ENCODE measurements at places on chromosomes 13 and 19. TPM values are rescaled to one million over a fixed set of nuclear protein-coding genes. Genes with fewer than 3 reads are reported as not detected.

Gene RYR1
- 0.74 TPM for total RNA-seq

- no peaks in the 10 kb centered on the region for H3K36me3 ChIP-seq
- no peak overlapping the region for H3K4me3 ChIP-seq
- peaks cover 4% of the 10 kb centered on the region for H3K4me1 ChIP-seq
- H3K27me3 ChIP-seq: peaks cover 4% of the 10 kb centered on the region
- no peak for DNase-seq
Measured at GRCh38 chr13:50999641-51000040, 90.0 kb downstream of the RNASEH2B start.

DNA sequence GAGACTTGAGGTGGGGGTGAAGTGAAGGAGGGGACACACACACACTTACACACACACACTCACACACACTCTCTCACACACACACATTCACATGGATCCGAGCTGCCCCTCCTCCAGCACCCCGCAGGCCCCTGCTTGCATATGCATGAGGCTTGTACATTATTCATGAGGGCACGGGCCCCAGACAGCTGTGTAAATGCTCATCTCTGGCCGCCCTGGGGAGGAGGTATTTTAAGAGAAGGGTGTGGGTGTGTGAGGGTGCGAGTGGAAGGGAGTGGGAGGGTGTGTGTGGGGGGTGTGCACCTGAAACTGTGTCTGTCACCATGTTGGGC is 2.4 kb downstream of the NCAN start:
- DNase-seq: no peak
- no peak overlapping the region for H3K4me3 ChIP-seq
- peaks cover 99% of the 10 kb centered on the region for H3K27me3 ChIP-seq
- no peak overlapping the region for H3K27ac ChIP-seq
- no peaks in the 10 kb centered on the region for H3K36me3 ChIP-seq
- H3K4me1 ChIP-seq: no peaks in the 10 kb centered on the region

DNA sequence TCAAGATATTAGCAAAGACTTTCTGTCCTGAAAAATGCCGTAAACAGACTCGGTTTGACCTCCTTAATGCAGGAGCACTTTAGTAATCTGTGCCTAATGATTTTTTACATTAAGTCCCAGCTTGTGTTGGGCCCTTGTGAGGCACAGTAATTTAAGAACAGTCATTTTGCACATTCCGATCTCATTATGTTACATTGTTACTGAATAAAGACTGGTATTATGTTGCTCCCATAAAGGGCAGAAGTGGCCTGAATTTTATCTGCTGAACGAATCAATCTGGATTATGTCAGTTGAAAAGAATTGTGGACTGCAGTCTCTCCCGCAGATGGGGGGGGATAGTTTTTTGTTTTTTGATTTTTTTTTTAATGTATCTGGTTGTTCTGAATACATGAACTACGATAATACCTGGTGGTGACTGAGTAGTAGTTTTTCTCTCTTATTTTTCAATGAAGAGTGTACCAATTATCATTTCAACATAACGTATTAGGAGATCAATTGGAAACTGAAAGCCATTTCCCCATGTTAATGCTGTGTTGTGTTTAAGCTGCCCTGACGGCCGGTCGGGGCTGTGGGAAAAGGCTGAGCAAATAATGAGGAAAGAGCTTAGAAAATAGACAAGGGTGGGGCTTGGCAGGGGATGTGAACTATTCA is 290.2 kb downstream of the ZNF536 start:
- H3K27me3 ChIP-seq: peaks cover 10% of the 10 kb centered on the region
- H3K36me3 ChIP-seq: no peaks in the 10 kb centered on the region
- H3K4me3 ChIP-seq: peak overlapping the region; percentile 25
- H3K27ac ChIP-seq: peak overlapping the region; percentile 65

Gene RASIP1
- total RNA-seq: 13.9 TPM

Gene NOP53
- total RNA-seq: 169 TPM

DNA sequence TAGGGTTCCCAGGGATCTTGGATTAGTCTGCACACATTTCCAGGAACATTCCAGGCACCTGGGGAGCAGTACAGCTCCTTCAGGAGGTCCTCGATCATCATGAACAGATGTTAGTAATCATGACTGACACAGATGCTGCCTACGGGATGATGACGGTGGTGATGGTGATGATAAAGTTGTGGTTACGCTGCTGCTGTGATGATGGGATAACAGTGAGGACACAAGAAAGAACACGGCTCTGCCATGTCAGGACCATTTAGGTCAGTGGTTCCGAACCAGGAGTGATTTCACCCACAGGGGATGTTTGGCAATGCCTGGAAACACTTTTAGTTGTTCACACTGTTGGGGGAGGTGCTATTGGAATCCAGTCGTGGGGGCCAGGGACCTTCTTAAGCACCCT is 1193.0 kb downstream of the UQCRFS1 start:
- H3K4me3 ChIP-seq: no peak overlapping the region
- H3K36me3 ChIP-seq: no peaks in the 10 kb centered on the region
- no peak for DNase-seq
- peaks cover 59% of the 10 kb centered on the region for H3K27me3 ChIP-seq
- no peaks in the 10 kb centered on the region for H3K4me1 ChIP-seq

DNA sequence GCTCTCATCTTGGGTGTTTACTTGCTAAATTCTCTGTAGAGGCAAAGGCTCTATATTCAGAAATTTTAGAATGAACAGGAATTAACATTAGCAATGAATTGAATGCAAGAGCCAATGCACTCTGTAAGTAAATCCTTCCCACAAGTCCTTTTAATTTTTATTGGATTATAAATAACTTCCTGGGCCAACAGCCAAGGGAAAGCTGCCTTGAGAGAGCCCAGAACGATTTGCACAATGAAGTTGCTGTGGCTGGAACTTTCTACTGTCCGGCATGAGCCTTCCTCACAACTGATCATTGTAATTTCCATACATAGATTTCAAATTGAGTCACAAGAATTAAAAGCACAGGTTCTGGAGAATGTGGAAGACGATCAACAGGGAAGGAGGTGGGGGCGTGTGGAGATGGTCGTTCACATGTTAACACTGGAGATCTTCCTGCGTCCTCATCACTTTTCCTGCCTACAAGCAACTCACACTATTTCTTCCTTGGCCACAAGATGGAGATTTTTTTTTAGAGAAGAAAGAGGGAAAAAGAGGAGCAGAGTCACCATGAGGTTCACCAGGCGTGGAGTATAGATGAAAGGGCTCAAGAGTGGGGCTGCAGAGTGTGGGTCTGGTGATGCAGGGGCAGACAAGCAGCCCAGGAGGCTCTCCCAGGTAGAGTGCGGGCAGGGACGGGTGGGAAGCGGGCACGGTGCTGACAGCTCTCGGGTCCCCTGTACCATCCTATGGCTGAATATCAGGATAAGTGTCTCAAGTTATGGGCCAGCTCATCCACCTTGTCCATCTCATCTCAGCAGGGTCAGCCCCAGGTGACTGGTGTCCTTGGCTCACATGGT is 110.7 kb downstream of the SOX1 start:
- no peak for DNase-seq
- no peak overlapping the region for H3K4me3 ChIP-seq
- H3K27me3 ChIP-seq: peaks cover 40% of the 10 kb centered on the region
- peaks cover 13% of the 10 kb centered on the region for H3K4me1 ChIP-seq

All from left ventricle myocardium inferior (tissue), 1 donor.